ENCODE measurements at places on chromosomes 2 and 18. TPM values are rescaled to one million over a fixed set of nuclear protein-coding genes. Genes with fewer than 3 reads are reported as not detected.

DNA sequence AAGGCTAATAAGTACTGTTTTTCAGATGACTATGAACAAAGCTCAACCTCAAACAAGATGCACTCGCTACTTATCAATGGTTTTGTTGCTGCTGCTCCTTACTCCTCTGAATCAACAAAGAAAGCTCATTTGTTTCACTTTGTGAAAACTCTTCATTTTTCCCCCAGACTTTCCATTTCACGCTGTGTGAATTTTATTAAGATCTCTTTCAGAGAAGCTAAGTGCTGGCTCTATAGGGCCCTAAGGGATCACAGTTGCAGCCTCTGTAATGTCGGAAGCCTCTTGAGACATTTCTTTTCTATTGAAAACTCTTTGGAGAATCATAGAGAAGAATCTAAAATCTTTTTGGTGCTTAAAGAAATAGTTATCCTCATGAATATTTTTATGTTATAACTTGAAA is 209.8 kb downstream of the CD226 start:
- DNase-seq = no peak

DNA sequence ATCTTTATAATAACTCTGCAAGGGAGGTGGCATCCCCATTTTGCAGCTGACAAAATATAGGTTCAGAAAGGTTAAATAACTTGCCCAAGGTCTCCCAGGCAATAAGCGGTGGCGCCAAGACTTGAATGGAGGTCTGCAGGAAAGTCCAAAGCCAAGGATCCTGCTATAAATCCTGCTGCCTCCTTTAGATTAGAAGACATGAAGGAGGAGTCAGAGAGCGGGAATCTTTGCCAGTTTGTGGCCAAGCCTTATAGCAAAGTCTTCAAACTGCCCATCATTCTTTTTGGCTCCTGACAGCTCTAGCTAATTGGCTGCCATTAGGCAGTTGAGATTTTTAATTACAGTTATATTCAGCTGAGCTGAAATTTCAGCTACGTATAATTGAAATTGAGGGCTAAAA is 114.3 kb downstream of the C1D start:
- no peak for DNase-seq

Gene POMC
- 6.8 TPM for total RNA-seq

Gene FHOD3
- 24.9 TPM for total RNA-seq

- DNase-seq = no peak
These were observed 179.6 kb downstream of the FAM124B start for GRCh38 chr2:224222291-224222690.

DNA sequence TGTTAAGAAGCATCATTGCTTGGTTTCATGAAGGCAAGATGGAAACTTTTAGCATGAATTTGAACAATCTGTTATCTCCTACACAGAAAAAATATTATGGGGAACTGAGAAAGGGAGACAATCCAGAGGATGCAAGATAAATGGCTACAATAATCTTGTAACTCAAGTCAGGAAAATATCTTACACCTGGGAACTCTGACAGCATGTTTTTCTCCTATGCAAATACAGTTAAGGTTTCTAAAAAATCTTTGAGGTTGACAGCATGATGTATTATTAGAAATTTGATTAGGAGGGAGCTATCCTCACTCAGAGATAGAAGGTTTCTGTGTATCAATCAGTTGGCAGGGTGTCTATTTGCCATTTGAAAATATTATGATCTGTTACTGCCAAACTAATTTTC is 75.6 kb downstream of the GPD2 start:
- DNase-seq = no peak

Gene PTPRN
- total RNA-seq = 0.60 TPM

GRCh38 chr2:8393506-8393905 is 288.4 kb upstream of the ID2 start:
- DNase-seq = no peak

Gene FAM237A
- not detected for total RNA-seq

Gene CNDP1
- total RNA-seq = 4.0 TPM

- DNase-seq = no peak
These were observed 193.8 kb upstream of the MMADHC start for GRCh38 chr2:149781263-149781808.

Gene RBFA
- total RNA-seq = 17.7 TPM

Gene STARD6
- total RNA-seq = not detected

Data from mucosa of gallbladder (tissue), 1 donor.